Stimulated activated CD8-positive, alpha-beta memory T cell treated with anti-CD3 and anti-CD28 coated beads, Interleukin-7, amount 100 ng/mL, for 1 hour (primary cell): ENCODE measurements at places on chromosomes 11 and 22.

DNA sequence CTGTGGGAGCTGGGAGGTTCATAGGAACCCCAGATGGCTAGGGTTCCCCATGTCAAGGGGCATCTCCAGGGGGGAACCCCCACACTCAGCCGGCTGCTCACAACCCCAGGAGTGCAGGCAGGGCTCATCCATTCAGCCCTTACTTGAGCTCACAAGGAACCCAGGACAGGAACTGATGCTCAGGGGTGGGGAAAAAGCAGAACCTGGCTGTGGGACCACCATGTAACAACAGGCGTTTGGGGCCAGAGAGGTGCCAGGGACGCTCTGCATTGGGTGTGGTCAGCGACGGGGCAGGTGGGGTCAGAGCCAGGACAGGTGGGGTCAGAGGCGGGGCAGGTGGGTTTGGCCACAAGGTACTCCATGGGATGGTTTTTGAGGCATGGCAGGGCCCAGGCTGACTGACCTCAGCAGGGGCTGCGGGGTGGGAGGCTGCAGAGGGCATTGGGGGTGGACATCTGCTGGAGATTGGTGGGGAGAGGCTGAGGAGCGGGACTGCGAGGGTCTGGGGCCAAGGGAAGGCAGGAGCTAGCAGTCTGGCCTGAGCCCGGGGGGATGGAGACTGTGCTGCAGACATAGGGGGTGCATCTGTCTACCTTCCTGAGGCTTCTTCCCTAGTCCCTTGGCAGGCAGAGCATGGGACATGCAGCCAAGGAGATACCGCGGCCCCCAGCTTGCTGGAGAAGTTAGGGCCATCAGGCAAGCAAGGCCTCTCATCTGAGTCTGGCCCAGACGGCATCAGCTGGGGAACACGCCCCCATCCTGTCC lies 34.0 kb upstream of the CARS1 start:
- DNase-seq: no peak

- no peak for DNase-seq
Measured at GRCh38 chr11:73429121-73429750, 53.0 kb downstream of the RELT start.

- DNase-seq: no peak
Measured at GRCh38 chr22:47401976-47402770, 639.7 kb downstream of the TBC1D22A start.

DNA sequence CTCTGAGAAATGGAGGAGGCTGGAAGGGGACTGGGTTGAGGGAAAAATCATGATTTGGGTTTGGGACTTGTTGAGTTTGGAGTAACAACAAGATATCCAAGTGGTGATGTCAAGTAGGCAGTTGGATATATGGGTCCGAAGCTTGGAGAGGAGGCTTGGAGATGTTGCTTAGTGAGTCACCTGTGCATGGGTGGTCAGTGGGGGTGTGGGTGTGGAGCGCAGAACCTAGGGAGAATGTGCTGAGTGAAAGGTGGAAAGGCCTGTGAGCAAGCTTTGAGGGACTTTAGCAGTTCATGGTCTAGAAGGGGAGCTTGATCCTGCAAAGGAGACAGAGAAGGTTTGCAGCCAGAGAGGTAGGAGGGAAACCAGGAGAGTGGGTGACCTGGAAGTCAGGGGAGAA lies 38.2 kb downstream of the PRDM11 start:
- DNase-seq: no peak

DNA sequence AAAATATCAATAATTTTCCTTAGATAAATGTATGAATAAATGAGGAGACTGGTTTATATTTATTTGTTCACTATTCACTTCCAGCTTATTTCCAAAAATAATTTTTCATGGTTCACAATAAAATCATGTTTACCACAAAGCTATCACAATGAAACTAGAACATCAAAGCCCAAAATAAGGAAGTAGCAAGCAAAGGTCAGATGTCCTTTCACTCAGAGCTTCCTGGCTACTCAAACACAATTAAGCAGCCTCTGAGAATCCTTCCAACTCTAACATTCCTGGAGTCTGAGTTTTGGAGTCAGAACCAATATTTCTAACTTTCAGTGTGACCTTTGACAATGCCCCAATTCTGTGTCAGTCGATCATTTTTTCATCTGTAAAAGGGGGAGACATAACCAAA lies 527.0 kb downstream of the SOX6 start:
- no peak for DNase-seq

GRCh38 chr11:17561526-17561925 lies 14.5 kb downstream of the OTOG start:
- no peak for DNase-seq

DNA sequence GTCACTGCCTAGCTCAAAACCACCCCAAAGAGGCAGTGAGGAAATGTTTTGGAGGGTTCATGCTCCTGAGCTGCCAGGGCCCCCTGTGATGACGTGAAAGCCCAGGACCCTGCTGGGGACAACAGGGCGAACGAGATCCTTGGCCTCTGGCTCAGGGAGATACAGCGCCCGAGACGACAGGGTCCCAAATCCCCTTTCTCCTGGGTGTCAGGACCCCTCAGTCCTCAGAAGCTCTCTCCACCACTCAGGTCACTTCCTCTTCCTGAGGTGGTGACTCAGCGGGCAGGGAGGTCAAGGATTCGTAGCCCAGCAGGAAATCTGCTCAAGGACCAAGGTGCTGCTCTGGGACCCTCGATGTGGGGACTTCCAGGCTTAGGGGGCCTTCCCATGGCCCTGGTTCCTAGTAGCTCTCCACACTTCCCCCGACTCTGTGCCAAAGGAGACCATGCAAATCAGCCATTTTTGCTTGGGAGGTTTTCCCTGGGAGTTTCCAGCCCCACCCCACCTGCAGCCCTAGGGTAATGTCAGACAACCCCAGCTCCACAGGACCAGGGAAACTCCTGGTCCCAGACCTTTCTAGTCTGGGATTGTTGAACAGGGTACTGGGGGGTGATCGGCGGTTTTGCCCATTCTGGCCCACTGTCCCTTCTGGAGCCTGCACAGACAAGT lies 12.8 kb downstream of the BCL9L start:
- no peak for DNase-seq

GRCh38 chr22:21802056-21802455 lies 65.4 kb downstream of the MAPK1 start:
- no peak for DNase-seq

DNA sequence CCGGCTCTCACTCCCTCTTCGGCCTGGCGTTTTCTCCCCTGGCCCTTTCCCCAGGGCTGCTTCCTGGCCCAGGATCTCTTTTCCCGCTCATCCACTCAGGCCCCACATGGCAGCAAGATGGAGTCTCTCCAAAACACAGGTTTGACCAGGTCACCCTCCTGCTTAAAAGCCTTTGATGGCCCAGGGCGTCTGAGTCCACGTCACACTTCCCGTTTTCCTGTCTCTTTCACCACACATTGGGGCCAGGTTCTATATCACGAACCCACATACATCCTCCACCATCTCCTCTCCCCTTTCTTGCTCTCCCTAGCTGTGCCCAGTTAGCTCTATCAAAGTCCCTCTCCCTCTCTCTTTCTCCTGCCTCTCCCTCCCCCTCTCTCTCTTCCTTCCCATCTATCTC lies 7.8 kb upstream of the LRRC32 start:
- DNase-seq: no peak

DNA sequence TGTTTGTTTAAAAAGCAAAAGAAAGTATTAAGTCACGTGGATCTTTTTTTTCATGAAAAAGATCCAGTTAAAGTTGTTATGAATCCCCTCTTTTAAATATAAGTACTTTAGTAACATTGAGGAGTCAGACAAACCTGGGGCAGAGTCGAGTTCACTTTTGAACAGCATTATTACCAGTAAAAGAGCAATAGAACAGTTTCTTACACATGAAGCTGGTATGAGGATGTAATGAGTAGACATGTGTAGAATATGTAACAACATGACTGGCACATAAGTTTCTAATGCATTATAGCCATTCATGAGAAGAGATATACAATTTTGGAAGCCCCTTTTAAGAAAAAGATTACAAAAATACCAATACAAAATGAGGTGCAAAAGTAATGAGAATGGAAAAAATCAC lies 7.6 kb upstream of the MUC15 start:
- no peak for DNase-seq

DNA sequence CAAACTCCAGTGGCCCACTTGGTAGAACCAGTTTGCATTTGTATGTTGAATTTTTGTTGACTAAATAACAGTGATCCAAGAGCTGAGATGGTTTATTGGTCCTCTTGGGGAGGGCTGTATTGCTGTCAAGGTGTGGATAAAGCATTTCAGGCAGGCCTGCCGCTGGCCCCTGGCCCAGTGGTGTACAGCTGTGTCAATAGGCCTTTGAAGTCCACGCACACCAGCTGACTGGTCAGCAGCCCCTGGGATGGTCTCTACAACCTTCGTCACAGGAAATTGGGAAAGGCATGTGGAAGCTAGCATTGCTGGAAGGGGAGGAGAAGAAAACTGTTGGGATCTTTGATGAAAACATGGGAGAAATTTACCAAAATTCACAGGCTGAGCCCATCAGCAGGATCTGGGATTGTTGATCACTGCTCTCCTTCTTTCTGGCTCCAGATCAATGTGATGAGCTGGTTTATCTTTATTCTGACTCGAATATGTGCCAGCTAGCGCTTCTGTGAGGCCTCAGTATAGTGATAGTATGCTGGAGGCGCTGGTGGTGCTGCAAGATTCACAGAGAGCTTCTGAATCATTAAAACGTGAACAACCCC lies 12.5 kb upstream of the E2F8 start:
- no peak for DNase-seq

DNA sequence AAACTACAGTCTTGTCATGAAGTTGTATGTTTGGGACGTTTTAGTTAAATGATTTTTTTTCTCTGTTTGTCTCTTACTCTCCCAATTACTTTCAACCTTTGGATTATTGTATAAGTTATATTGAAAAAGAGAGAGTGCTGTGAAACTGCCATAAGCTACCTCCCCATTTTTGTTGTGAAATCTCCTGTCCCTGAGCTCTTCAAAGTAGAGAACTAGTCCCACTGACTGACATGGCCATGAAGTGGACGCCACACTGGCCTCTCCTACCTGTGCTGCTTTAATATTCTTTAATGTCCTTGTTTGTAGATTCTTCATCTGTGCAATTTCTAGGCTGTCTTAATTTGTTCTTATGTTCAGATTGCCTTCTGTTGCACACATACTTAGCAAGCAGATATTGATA lies 56.3 kb downstream of the PPFIA1 start:
- DNase-seq: no peak

DNA sequence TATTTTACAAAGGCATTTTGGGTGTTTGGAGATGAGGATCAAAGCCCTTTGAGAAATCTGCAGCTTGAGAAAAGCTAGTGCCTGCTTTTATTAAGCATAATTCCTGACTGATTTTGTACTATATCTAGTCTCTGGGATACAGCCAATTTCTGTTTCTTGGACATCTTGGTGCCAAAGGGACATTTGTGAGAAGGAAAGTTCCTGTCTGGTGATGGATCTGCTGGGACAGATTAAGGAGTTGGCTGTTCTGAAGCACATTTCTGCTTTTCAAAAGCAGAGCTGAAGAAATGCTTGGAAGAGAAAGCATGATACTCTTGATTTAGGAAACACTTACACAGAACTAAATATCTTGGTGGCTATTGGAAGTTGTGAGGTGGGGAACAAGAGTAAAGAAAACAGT lies 254.6 kb upstream of the CCDC90B start:
- DNase-seq: no peak

DNA sequence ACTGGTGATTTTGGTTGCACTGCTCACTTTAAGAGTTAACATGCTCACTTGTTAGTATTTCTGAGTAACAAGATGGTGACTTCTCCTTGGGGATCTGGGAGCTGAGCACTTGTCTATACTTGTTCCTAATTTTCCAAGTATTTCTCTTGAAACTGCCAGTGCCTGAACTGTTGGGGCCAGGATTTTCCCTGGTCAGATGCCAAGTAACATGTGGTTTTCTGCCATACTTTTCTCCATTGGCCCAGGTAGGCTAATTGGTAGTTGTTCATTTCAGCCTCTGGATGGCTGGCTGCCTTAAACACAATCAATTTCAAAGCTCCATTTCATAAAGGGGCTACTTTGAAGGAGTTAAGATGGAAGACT lies 35.0 kb downstream of the RNF141 start:
- DNase-seq: no peak

DNA sequence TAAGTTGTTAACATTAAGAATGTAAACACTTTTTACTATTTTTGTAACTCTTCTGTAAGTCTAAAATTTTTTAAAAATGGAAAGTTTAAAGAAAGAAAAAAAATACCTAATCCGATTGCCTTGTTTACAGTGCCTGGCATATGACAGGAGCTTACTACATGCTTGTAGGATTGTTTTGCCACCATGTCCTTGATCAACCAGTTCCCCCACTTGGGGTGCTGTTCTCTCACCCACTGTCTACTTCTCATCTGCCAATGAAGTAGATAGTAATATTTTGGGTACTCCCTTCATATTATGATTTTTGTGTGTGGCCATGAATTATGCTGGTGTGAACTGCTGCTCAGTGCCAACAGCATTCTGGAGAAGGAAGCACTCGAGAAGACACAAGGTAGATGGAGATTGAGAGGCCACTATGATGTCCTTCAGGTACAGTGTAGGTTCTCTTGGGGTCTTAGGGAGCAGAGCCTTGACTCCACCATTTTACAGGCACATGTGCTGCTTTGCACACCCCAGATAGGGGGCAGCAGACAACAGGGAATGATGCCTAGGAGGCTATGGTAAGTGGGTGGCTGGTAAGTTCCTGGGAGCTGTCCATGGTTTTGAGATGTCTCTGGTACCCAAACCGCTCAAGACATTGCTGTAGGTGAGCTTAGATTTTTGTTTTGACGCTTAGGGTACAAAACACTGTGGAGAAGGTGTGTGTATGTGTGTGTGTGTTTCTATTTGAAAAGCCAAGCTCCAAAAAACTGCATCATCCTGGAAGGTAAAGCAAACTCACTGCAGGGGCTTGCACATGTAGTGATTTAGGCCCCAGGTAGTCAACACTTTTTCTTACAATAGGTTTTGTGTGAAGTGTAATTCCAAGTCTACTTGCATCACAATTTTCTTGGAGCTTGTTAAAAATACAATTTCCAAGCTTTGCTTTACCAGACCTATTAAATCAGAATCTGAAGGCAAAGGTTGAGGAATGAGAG lies 494.5 kb upstream of the LARGE1 start:
- DNase-seq: no peak

GRCh38 chr11:92276773-92277172 lies 52.2 kb downstream of the FAT3 start:
- DNase-seq: no peak

GRCh38 chr22:19937616-19938473 lies 3.7 kb upstream of the COMT start:
- DNase-seq: no peak

- no peak for DNase-seq
Measured at GRCh38 chr11:85930879-85931366, 75.7 kb downstream of the CCDC83 start.

DNA sequence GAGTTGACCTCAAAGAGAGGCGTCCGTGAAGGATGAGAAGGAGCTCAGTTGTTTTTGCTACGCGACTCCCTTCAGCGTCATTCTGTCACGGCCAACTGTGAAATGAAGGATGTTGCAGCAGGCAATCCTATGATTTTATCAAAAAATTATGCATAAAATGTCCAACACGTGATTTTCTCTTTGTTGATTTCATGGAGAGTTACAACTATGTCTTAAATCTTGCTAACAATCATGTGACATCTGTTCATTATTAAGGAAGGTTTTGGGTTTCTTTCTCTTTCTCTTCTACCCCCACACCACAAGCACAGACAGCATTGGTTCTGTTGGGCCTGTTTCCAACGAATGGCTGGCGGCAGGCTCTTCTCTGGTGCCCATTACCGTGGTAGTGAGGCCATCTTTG lies 3.7 kb downstream of the KRTAP5-4 start:
- DNase-seq: no peak

GRCh38 chr11:107139396-107139795 lies 121.1 kb upstream of the GUCY1A2 start:
- no peak for DNase-seq

GRCh38 chr11:62958547-62959421 lies 26.0 kb downstream of the SLC22A6 start:
- no peak for DNase-seq
